ENCODE measurements at places on chromosomes 12 and 14. TPM values are rescaled to one million over a fixed set of nuclear protein-coding genes. Genes with fewer than 3 reads are reported as not detected.
A peak's percentile ranks its signal among the peaks of the same experiment; 100 is the strongest.

The GIT2 gene
- total RNA-seq, result 44.8 TPM

DNA sequence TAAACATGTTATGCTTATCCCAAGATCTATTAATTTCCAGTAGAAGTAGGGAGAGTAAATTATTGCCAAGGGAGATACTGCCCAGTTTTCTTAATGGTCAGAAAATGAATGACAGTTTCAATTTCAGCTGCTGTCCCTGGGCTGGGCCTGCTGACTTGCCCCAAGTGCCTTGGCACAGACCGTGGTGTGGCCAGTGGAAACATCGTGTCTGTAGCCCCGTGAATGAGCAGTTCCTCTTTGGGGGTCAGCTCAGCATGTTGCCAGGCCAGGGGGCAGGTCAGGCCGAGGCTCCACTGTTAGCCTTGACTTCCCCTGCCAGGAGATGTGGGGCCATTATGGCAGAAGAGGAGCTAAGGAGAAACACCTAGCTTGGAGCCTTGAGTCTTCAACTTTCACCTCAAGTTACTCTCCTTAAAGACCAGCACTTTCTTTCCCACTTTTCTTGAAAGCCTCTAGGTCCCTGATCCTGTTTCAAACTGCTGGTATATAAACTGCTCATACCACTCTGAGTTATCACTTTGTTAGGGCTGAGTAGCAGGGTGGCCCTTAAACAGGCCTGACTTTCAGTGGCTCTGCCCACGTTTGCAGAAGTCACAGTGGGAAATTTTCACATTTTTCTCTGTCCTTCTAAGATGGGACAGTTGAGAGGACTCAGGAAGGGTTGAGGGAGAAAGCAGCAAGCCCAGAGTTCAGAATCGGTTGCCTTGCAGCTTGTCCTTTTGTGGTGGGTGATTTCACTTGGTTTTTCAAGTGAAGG lies 73.2 kb downstream of the SUSD6 start:
- peak overlapping the region; percentile 17 for H3K27ac ChIP-seq
- DNase-seq, result no peak
- H3K4me3 ChIP-seq, result no peak overlapping the region
- H3K27me3 ChIP-seq, result no peaks in the 10 kb centered on the region
- H3K4me1 ChIP-seq, result peaks cover 87% of the 10 kb centered on the region
- no peaks in the 10 kb centered on the region for H3K36me3 ChIP-seq

DNA sequence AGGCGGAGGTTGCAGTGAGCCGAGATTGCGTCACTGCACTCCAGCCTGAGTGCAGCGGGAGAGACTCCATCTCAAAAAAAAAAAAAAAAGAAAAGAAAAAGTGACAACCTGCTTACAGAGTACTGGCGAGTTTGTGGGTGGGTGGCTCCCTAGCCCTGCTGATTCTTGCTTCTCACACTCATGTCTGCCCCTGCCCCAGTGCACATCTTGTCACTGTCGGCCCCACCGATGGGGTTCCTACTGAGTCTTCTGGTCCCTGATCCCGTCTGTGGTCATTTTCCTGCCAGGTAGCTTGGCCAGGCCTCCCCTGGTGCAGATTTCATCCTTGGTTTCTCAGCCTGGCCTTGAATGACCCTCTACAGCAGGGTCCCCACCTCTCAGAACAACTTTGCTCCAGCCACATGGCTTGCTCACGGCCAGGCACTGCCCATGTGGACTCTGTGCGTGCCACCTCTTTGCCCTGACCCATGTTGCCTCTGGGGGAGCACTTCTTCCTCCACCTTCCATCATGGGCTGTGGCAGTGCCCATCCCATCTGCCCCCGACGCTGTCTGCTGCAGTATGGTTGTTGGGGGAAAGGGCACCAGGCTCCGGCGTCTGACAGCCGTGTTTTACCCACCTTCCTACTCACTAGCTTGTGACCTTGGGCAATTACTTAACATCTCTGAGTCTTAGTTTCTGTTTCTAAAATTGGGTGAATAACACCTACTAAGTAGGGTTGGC lies 2.1 kb upstream of the PTPN6 start:
- H3K36me3 ChIP-seq, result peaks cover 13% of the 10 kb centered on the region
- peaks cover 35% of the 10 kb centered on the region for H3K4me1 ChIP-seq
- no peak for DNase-seq

The KLHDC1 gene
- total RNA-seq, result 6.4 TPM

GRCh38 chr12:96313606-96314005 lies 86.6 kb downstream of the CDK17 start:
- no peak for DNase-seq
- no peak overlapping the region for H3K4me3 ChIP-seq
- no peak overlapping the region for H3K27ac ChIP-seq

DNA sequence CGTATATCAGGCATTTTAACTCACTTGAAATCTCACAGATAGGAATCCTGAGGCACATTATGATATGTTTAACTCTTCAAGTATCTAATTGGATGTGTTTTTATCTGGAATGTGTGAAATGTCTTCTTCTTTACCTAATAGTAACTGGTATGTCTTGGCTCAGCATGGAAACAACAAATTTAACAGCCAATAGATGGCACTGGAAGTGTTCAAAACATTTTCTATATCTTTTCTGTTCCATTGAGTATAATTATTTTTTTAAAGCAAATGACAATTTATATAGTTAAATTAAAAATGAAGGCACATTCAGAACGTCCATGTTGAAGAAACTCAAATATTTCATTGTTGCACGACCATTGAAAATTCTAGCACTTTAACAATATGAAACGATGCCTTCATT lies 164.6 kb upstream of the SLC16A7 start:
- no peaks in the 10 kb centered on the region for H3K36me3 ChIP-seq
- no peak for DNase-seq

DNA sequence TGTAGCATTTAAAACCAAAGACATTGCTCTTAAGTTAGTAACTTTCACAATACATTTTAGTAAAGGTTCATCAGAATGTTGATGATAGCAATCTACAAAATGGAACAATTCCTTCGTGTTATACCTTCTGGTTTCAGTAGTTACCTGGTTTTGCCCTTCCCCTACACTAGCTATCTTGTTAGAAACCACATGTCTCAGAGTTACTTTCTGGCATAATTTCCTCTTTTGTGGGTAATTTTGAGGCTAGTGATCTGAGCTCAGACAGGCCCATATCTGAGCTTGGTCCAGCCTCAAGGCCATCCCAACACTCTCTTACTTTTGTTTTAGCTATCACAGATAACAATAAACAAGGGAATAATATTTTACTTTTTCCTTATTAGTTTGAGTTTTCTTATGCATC lies 196.9 kb downstream of the KITLG start:
- no peak for DNase-seq
- no peak overlapping the region for H3K27ac ChIP-seq
- no peak overlapping the region for H3K4me3 ChIP-seq
- no peaks in the 10 kb centered on the region for H3K4me1 ChIP-seq
- H3K36me3 ChIP-seq, result no peaks in the 10 kb centered on the region

GRCh38 chr12:104775731-104776231 lies 182.3 kb downstream of the SLC41A2 start:
- H3K36me3 ChIP-seq, result no peaks in the 10 kb centered on the region
- no peak overlapping the region for H3K4me3 ChIP-seq
- H3K4me1 ChIP-seq, result no peaks in the 10 kb centered on the region

DNA sequence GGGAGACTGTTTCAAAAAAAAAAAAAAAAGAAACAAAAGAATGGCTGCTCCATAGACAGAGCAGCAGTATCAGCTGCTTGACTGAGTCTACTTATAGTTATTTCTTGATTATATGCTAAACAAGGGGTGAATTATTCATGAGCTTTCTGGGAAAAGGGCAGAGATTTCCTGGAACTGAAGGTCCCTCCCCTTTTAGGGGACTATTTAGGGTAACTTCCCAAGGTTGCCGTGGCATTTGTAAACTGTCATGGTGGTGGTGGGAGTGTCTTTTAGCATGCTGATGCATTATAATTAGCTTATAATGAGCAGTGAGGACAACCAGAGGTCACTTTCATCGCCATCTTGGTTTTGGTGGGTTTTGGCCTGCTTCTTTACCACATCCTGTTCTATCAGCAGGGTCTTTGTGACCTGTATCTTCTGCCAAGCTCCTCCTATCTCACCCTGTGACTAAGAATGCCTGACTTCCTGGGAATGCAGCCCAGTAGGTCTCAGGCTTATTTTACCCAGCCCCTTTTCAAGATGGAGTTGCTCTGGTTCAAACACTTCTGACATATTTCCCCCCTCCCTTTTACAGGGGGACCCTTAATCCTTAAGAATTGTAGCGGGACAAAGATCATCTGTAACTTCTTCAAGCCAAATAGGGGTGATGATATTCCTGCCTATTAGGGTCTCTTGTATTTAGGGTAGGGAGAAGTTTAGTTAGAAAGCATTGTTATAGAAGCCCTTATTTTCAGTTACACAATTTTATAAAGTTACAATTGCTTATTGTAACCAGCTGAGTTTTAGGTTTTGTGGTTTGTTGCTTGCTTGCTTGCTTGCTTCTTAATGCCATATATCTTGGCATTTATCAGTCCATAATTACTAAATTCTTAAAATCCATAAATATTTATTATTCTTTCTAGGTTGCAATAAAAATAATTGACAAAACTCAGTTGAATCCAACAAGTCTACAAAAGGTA lies 42.5 kb downstream of the MARK3 start:
- H3K27ac ChIP-seq, result peak overlapping the region; percentile 82
- no peak overlapping the region for H3K4me3 ChIP-seq
- DNase-seq, result no peak

DNA sequence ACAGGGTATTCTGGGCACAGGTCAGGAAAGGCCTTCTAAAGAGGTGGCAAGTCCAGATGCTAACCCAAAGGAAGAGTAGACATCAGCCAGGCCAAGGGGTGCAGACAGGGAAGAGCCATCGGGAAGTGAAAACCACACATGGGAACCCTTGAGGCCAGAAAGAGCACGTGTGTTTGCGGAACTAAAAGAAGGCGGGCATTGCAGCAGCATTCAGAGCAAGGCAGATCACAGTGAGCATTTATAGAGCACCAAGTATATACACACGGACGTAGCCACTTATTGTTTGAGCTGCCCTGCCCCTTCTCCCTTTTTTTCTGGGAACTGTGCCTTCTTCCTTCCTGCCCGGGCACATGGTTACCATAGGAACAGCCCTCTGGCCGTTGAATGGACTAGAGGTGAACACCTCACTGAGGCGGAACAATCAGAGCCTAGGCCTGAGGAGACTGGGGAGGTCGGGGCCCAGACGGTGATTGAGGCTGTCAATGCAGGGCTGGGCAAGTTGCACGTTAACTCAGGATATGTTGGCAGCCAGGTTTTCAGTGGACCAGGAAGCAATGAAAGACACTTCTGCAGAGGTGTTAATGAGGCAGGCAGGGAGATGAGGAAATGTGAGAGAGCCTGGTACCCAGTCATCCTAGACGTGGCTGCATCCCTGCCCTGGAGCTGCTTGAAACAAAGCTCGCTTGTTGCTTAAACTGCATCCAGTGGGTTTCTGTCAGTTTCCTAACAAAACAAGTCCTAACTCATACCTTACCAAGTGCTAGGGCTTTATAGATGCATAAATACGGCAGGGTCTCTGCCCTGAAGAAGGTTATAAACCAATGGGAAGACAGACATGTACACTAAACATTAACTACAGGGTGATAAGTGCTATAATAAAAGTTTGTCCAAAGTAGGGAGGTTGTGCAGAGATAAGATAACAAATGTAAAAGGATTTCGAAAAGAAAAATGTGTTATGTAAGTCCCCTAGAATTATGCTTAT lies 34.2 kb downstream of the MOAP1 start:
- no peak overlapping the region for H3K27ac ChIP-seq
- no peaks in the 10 kb centered on the region for H3K27me3 ChIP-seq
- H3K4me1 ChIP-seq, result no peaks in the 10 kb centered on the region
- no peak for DNase-seq
- H3K36me3 ChIP-seq, result no peaks in the 10 kb centered on the region

GRCh38 chr12:3656946-3657622 lies 95.8 kb downstream of the CRACR2A start:
- H3K4me1 ChIP-seq, result peaks cover 5% of the 10 kb centered on the region
- H3K27me3 ChIP-seq, result no peaks in the 10 kb centered on the region
- no peak overlapping the region for H3K27ac ChIP-seq
- DNase-seq, result no peak
- no peaks in the 10 kb centered on the region for H3K36me3 ChIP-seq

The SPSB2 gene
- 3.5 TPM for total RNA-seq

The LYZ gene
- 21.0 TPM for total RNA-seq

The RPGRIP1 gene
- total RNA-seq, result 0.12 TPM

DNA sequence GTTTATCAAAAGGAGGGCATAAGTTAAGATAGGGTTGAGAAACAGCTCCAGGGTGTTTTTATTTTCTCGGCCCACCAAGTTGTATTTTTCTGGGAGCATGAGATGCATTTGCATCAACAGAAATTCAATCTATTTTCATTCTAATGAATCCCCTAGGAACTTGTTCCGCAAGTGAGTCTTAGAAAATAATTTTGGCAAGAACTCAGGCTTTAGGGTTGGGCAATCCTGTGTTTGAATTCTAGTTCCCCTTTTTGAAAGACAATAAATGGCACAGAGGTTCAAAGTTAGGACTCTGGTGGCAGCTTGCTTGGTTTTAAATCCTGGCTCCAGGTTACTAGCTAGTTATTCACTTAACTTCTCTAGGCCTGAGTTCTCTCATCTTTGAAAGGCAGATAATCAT lies 23.7 kb downstream of the SLC5A8 start:
- H3K27ac ChIP-seq, result no peak overlapping the region
- DNase-seq, result no peak
- no peaks in the 10 kb centered on the region for H3K27me3 ChIP-seq
- no peaks in the 10 kb centered on the region for H3K36me3 ChIP-seq
- H3K4me1 ChIP-seq, result no peaks in the 10 kb centered on the region

GRCh38 chr12:76490763-76491162 lies 68.8 kb downstream of the OSBPL8 start:
- DNase-seq, result no peak
- no peaks in the 10 kb centered on the region for H3K36me3 ChIP-seq
- H3K27me3 ChIP-seq, result no peaks in the 10 kb centered on the region
- H3K27ac ChIP-seq, result no peak overlapping the region

The CMA1 gene
- total RNA-seq, result 0.52 TPM

The HCAR3 gene
- total RNA-seq, result 0.36 TPM

The KRT77 gene
- not detected for total RNA-seq

DNA sequence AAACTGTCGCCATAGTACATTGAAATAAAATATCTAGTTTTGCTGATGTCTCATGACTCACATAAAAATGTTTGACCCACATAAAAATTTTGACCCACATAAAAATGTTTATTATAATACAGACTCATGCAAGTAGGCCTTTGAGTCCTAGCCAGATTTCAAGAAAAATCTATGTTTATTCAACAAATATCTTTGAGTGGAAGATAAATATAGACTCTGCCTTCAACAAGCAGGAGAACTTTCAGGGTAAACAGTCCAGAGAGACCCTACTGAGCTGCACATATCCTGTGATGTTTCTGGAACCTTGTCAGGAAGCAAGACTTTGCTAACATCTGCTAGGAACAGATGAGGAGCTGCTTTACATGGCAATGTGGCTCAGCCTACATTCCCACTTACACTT lies 283.1 kb downstream of the MDGA2 start:
- H3K36me3 ChIP-seq, result no peaks in the 10 kb centered on the region
- H3K4me1 ChIP-seq, result no peaks in the 10 kb centered on the region
- DNase-seq, result no peak
- H3K27ac ChIP-seq, result no peak overlapping the region

The RBM19 gene
- 14.9 TPM for total RNA-seq
